ENCODE measurements at places on chromosomes 3 and 15.
A peak's percentile ranks its signal among the peaks of the same experiment; 100 is the strongest.

GRCh38 chr15:63305260-63305659, 27.9 kb downstream of the APH1B start:
- no peak for DNase-seq

DNA sequence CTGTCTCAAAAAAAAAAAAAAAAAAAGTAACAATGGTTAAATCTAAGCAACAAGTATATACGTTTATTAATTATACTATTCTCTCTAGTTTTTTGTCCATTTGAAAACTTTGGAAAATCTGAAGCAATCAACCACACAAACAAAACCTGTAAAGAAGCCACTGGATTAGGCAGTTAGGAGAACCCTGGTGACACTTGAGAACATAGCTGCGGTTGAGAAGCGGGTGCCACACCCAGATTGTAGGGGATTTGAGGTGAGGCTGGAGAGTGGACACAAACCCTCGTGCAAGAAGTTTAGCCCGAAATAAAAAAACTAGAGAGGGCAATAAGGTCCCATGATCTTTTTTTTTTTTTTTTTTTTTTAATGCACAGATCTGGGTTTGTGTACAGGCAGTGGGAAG, 25.9 kb upstream of the ZBTB38 start:
- no peak for DNase-seq

- DNase-seq = no peak
Observed at GRCh38 chr3:124767264-124767663, 37.0 kb downstream of the UMPS start.

DNA sequence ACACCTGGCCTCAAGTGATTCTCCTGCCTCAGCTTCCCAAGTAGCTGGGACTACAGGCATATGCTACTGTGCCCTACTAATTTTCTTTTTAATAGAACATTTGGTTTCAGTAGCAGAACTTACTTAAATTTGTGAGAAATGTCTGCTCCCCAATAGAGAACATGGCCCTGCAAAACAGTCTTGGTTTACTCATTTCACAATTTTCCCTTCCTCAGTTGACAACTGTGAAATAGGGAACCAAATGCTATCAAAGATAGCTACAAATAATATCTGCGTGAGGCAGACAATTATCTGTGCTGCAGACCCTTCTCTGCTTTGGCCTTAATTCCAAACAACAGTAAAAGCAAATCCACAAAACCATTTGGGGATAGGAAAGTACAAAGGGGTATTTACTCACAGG, 22.6 kb downstream of the METTL6 start:
- DNase-seq = no peak

DNA sequence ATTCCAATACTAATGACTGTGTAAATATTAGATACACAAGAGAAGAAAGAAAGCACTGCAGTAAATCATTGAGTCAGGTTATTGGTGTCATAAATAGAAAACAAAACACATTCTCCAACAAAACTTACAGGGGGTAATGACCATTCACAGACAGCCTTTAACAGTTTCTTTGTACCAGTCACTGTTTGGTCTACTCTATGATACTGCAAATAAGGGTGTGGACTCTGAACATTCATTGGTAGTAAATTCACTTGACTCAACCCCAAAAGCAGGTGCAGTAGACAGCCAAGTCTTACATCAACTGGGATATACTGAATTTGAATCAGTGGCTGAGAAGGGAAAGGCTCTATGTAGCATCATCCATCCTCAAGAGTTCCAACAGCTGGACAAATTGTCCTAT, 463.5 kb downstream of the FOXP1 start:
- DNase-seq = no peak

DNA sequence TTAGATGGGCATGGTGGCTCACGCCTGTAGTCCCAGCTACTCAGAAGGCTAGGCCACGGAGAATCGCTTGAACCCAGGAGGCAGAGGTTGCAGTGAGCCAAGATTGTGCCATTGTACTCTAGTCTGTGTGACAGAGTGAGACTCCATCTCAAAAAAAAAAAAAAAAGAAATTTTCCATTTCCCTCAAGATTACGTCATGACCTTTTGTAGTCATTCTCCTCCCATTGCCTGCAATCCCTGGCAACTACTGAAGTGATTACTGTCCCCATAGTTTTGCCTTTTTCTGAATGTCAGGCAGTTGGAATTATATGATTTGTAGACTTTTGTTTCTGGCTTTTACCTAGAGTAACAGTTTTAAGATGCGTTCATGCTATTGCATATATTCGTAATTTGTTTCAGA, 28.0 kb downstream of the WDR76 start:
- DNase-seq = no peak

DNA sequence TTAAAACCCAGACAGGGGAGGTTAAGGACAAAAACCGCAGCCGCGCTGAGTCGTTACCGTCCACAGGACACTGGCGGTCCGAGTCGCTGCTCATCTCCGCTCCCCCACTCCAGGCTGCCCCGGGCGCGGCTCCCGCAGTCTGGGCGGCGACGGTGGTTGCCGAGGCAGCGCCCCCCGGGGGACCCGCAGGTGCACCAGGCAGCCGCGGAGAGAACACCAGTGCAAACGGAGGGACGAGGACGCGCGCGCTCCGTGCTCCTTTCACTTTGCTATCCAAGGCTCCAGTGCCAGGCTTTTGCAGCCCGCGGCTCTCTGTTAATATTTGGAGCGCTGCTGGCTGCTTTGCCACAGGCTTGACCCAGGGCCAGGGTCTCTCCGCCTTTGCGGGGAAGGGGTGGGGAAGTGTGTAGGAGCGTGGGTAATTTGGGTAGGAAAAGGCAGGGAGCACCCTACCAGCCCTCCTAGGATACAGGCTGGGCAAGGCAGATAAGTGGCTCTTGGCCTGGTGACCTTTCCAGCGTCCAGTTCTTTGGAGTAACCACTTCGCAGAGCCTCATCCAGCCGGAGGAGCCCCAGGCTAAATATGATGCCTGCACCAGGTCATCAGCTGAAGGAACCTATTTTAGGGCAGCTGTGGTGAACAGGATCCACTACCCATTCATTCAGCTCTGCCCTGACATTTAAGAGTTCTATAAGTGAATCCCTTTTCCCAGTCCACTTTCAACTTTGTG, at the start of gene GADL1:
Gene GADL1 (minus strand): TSS at position 141 of the 731 bp plus-strand sequence. CDS start 47 bp downstream, at position 94.
- DNase-seq = peak; percentile 15

DNA sequence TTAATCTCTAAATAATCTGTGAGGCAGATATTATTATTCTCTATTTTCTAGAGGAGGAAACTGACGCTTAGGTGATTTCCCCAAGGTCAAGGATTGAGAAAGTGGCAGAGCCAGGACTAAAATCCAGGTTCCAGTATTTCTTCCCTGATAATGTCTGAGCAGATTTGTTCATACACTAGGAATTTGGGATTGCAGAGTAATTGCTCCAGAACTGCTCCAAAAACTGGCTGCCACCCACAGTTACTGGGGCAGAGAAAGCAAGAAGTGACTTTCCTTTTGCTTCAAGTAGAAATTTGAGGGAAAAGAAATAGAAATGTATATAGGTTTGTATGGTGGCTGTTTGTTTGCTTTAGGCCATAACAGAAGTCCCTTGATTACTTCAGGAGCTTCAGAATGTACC, 60.6 kb downstream of the SLC12A8 start:
- DNase-seq = no peak

DNA sequence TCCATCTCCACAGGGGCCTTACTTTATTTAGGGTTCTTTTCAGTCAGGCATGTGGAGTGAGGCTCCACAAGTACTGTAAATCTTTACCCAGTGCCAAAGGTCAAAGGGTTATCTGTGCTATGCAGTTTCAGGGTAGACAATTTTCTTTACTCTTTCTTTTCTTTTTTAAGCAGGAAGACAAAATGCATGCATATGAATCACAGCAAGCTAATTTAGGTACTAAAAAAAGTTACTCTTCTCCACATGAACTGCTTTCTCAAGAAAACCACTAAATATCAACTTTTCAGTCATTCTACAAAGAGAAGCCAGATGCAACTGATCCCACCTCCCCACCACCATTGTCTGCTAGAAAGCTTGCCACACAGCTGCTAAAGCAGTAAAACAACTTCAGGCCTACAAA, 73.3 kb upstream of the PYGO1 start:
- DNase-seq = no peak

Data from activated naive CD4-positive, alpha-beta T cell treated with Interleukin-2 at 50 U/mL for 16 hours (primary cell).